ENCODE measurements at places on chromosomes 4 and X.

GRCh38 chrX:112638691-112639090, 41.0 kb downstream of the LHFPL1 start:
- no peak for DNase-seq

- DNase-seq = peak; percentile 23
Observed at GRCh38 chr4:40121515-40121914, 64.9 kb downstream of the N4BP2 start.

- no peak for DNase-seq
Observed at GRCh38 chrX:72620550-72621145, 48.0 kb upstream of the HDAC8 start.

DNA sequence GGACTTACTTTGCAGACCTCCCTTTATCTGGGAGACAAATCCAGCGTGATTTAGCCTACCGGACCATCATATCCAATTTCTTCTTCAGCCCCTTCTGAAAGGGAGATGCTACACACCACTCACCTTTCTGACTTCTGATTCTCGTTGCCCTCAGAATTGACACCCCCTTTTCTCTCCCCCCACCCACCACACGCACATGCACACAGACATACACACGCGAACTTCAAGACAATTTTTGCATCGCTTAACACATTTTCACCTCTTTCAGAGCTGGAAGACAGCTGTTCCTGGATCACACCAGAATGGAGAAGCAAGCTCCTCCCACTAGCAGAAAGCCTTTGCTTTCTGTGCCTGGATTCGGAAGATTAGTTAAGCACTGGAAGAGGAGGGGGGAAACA, 1.0 kb upstream of the SNCA start:
- no peak for DNase-seq

GRCh38 chrX:110310896-110311295, 7.0 kb downstream of the AMMECR1 start:
- peak; percentile 43 for DNase-seq

DNA sequence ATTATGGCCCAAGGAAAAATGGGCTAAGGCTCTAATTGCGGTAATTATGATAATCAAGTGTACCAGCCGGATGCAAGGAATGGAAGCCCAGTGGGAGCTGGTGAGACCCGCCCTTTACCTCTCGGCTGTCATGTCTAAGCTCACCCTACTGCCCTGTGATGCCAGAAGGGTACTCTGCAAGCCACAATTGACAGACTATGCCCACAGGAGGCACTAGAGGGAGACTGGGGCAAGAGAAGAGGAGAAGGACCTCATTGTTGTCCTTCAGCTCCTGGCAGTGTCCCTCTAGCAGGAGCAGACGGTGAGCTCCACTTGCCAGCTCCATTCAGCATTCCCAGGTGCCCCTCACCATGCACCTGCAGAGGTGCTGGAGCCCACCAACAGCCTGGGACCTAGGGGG, 141.8 kb downstream of the SMIM20 start:
- DNase-seq = peak; percentile 17

DNA sequence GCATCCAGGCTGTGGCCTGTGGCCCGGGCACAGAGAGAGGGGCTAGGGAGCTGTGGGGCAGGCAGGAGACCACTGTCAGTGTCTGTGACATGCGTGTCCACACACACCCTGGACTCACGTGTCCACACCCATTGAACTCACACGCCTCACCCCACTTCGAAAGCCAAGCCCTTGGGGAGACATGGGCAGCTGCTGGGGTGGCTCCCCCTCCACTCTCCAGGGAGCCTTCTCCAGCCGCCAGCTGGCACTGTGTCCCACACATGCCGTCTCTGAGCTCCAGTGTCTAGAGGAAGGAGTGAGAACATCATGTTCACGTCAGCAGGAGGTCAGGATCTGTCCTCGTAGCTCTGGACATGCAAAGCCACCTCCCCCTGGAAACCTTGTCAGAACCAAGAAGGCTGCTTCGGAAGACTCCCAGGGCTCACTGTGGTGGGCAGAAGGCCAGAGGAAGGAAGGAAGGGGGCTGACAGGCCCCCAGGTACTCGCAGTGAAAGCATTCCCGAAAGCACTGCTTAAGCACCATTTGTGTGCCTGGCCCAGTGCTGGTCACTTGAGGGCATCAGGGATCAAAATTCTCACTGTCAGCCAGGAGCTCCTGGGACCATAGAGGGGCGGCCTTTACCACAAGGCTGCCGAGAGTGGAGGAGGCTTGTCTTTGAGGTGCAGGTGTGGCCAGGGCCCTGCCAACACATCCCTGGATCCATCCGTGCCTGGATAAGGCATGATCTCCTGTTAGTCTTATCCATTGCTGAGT, 61.4 kb downstream of the HTRA3 start:
- DNase-seq = no peak

DNA sequence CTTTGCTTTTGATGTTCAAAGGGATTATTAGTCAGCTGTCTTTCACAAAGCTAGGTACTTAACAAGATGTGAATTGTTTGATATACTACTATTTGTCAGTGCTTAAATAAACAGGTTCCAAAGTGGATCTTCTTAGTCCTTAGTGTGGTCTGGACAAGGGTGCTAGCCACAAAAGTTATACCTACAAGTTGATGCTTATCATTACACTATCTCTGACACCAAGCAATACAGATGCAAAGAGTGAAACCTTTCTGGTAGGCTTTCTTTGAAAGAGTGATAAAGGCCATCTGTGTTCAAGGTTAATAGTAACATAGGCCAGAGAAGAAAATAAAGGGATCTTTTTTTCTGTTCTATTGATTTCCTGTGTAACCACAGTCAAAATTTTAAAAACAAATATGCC, 12.2 kb upstream of the RBPJ start:
- DNase-seq = no peak

DNA sequence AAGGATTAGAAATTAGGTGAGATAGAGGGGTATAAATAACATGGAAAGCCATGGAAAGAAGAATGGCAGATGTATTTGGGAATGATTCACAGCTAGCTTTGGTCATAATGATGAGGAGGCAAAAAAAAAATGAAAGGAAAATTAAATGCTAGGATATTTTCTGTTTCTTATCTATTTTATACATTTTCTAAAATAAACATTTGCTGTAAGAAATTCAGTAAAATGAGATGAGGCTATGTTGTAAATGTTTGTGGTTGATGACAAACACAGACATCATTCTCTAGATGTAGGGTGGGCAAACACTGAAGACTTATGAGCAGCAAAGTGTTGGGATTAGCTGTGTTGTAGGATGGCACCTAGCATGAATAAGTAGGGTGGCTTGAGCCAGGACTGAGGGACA, 407.1 kb downstream of the IL15 start:
- DNase-seq = no peak

DNA sequence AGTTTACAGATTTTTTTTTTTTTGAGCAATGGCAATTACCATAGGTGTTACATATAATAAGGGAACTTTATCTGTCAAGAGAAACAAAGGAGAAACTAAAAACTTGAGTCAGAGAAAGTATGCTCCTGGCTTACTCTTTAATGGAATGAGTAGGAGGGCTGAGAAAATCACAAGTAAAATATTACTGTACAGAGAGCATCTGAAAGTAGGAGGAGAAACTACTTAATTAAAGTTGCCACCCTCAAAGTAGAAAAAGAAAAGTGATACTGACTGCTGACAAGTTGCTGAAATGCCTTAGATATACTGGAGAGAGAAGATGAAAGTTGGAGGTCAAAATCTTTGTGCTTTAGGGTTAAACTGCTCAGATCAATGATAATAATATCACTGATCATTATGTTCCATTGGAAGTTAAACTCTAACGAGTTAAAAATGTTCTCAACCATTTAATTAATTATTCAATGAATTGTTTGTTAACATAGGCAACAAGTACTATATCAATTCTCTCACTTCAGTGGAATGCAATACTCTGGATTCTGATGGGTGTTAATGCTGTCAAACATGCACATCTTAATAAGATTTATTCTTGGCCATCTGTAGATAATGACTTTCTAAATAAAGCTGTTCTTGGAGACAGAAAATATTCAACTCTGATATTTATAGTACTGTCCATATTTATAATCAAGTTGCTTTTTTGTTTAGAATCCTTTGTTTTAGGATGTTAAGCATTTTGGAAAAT, 61.2 kb upstream of the CAMK2D start:
- no peak for DNase-seq

- peak; percentile 86 for DNase-seq
Observed at GRCh38 chr4:139083607-139083955, 68.0 kb downstream of the NOCT start.

- DNase-seq = no peak
Observed at GRCh38 chr4:7007142-7007907, 35.8 kb upstream of the TADA2B start.

DNA sequence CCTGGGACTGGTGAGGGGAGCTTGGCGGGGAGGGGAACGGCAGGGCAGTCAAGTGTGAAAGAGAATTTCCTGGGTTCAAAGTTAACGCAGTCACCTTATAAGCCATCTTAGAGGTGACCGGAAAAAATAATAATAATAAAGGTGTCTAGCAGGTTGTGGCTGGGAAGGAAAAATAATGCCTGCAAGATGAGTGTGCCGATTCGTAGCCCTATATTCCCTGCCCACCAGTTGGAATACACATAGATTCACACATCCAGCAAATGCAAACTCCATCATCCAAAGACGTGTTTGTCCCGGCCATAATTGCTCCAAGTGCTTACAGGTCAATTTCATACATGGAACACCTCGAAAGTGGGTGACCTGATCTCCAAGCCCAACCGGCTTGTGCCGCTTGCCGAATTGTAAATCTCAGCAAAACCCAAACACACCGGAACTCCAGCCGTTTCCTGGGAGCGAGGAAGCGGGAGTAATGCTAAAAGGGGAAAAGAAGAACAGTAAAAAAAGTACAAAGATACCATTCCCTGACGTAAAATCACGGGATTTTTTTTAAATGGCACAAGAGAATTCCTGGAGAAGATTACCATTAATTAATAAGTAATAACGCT, 1.3 kb upstream of the FAT1 start:
- no peak for DNase-seq

GRCh38 chr4:83865417-83866150, 329.7 kb downstream of the GPAT3 start:
- no peak for DNase-seq

DNA sequence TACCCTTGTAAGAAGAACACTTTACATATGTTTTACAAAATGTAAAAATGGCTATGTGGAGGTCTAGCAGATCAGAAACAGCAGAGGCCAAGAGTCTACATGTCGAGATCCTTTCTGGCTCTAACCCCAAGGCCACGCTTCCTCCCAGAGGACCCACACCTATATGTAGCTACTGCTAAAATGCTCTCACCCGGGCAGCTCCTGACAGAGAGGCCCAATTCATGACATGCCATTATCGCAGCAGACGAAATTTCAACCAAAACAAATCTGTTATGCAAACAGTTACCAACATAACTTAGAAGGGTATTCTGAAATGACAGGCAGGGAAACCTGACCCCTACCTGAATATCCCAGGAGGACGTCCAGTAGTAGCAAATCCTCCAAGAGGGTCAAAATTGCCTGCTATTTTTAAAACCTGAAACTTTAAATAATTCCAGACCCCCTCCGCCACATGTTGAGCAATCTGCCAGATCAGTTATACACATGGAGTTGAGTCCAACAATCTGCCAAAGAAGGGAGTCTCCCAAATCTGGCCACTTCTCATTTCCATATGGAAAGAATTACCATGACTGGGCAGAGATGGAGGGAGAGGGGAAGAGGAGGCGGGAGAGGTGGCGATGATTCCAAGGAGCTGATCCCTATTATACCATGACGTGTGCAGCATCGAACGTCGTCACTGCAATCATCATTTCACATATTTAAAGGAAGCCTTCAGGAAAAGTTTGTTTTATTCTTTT, 192.9 kb upstream of the TBL1X start:
- DNase-seq = no peak
